Naive thymus-derived CD4-positive, alpha-beta T cell (primary cell): ENCODE measurements at places on chromosomes 3 and 15. TPM values are rescaled to one million over a fixed set of nuclear protein-coding genes. Genes with fewer than 3 reads are reported as not detected.

The SNTN gene
- not detected for polyA plus RNA-seq

The H1-8 gene
- polyA plus RNA-seq, result not detected

The BFSP2 gene
- polyA plus RNA-seq, result not detected

The RYR3 gene
- 0.10 TPM for polyA plus RNA-seq

The DHX36 gene
- 16.1 TPM for polyA plus RNA-seq

The NUP210 gene
- polyA plus RNA-seq, result 93.6 TPM

The LSAMP gene
- polyA plus RNA-seq, result not detected

The ZNF860 gene
- not detected for polyA plus RNA-seq

- peak overlapping the region; percentile 24 for H3K4me3 ChIP-seq
- peaks cover 17% of the 10 kb centered on the region for H3K4me1 ChIP-seq
- no peak overlapping the region for H3K27ac ChIP-seq
- DNase-seq, result no peak
Observed at GRCh38 chr15:38253351-38253781, 730 bp downstream of the SPRED1 start.

GRCh38 chr3:172271386-172271976 is 176.8 kb downstream of the GHSR start:
- H3K36me3 ChIP-seq, result no peaks in the 10 kb centered on the region
- no peak overlapping the region for H3K4me3 ChIP-seq

DNA sequence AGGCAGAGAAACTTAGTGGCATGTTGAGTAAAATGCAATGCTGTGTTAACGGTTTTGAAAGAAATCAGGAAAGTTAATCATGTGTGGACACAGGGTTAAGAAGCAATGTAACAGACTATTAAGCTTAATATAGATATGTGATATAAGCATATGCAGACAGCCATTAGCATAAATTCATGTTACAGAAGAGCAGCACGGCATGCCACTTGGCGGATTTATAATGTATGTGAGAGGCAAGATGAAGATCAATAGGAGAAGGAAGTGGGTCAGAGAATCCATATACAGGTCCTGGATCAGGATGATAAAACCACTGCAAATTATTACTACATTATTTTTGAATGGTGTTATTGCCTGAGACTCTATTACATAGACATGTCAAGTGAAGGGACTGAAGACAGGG is 694.3 kb downstream of the MCTP2 start:
- H3K27ac ChIP-seq, result no peak overlapping the region
- H3K36me3 ChIP-seq, result no peaks in the 10 kb centered on the region
- H3K4me3 ChIP-seq, result no peak overlapping the region
- DNase-seq, result no peak
- H3K27me3 ChIP-seq, result no peaks in the 10 kb centered on the region
- H3K4me1 ChIP-seq, result no peaks in the 10 kb centered on the region

DNA sequence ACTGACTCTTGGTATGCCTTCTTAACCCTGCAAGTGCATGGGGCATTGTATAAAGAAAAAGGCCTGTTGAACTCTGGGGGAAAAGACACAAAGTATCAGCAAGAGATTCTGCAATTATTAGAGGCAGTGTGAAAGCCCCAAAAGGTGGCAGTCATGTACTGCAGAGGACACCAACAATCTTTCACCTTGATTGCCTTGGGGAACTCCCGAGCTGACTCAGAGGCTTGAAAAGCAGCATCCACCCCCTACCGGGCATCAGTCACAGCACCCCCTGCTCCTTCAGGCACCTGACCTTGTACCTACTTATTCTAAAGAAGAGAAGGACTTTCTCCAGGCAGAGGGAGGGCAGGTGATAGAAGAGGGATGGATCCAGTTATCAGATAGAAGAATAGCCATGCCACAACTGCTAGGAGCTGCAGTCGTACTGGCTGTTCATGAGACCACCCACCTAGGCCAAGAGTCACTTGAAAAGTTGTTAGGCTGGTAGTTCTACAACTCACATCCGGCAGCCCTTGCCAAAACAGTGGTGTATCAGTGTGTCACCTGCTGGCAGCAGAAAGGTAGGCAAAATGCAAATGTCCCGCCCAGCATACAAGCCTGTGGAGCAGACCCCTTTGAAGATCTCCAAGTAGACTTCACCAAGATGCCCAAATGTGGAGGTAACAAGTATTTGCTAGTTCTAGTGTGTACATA is 241.6 kb upstream of the CNTN6 start:
- H3K27me3 ChIP-seq, result no peaks in the 10 kb centered on the region
- H3K4me1 ChIP-seq, result no peaks in the 10 kb centered on the region
- no peak overlapping the region for H3K27ac ChIP-seq
- H3K4me3 ChIP-seq, result no peak overlapping the region
- H3K36me3 ChIP-seq, result no peaks in the 10 kb centered on the region
- DNase-seq, result no peak

GRCh38 chr3:127291611-127292010 is 3.8 kb upstream of the PRR20G start:
- no peak overlapping the region for H3K27ac ChIP-seq
- H3K36me3 ChIP-seq, result no peaks in the 10 kb centered on the region
- H3K27me3 ChIP-seq, result no peaks in the 10 kb centered on the region

- H3K27me3 ChIP-seq, result no peaks in the 10 kb centered on the region
- no peaks in the 10 kb centered on the region for H3K36me3 ChIP-seq
- no peak overlapping the region for H3K4me3 ChIP-seq
- no peak for DNase-seq
- no peaks in the 10 kb centered on the region for H3K4me1 ChIP-seq
- H3K27ac ChIP-seq, result no peak overlapping the region
Observed at GRCh38 chr3:43490640-43491185, 131.1 kb downstream of the ANO10 start.

DNA sequence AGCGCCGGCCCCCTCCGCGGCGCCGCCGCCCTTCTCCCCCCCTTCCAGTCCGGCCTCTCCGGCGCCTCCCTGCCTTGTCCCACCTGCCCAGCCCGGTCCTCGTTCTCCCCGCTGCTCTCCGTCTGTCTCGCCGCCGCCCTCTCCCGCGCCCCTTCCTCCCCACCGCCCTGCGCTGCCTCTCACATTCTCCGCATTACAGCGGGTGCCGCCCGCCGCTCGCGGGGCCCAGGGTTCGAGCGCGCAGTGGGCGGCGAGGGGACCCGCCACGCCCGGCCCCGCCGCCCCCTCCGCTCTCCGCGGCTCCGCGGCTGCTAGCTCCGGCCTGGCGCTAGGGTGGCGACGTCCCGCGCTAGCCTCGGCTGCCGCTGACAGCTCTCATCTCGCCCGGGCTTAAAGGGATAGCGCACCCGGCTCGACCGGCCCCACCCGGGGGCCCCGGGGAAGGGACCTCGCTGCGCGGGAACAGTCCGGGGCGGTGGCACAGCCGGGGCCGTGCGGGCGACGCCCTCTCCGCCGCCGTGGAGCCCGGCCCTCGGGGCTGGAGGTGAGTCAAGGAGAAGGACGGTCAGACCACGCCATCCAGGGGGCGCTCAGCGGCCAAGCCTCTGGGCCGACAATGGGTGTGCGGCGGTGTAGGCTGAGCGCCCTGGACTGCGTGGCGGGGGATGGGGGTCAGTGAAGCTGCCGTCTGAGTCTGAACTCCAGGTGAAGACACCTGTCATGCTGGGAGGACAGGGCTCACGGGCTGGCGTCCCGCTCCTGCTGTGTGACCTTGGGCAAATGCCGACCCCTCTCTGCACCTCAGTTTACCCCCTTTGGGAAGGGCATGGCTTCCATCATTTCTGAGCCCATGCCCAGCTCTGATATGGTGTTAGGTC is 187.4 kb upstream of the LINGO1 start:
- no peak overlapping the region for H3K27ac ChIP-seq
- no peak overlapping the region for H3K4me3 ChIP-seq

- no peaks in the 10 kb centered on the region for H3K4me1 ChIP-seq
- H3K4me3 ChIP-seq, result no peak overlapping the region
- H3K36me3 ChIP-seq, result no peaks in the 10 kb centered on the region
- no peaks in the 10 kb centered on the region for H3K27me3 ChIP-seq
- DNase-seq, result no peak
Observed at GRCh38 chr3:67468511-67468910, 185.9 kb downstream of the SUCLG2 start.

DNA sequence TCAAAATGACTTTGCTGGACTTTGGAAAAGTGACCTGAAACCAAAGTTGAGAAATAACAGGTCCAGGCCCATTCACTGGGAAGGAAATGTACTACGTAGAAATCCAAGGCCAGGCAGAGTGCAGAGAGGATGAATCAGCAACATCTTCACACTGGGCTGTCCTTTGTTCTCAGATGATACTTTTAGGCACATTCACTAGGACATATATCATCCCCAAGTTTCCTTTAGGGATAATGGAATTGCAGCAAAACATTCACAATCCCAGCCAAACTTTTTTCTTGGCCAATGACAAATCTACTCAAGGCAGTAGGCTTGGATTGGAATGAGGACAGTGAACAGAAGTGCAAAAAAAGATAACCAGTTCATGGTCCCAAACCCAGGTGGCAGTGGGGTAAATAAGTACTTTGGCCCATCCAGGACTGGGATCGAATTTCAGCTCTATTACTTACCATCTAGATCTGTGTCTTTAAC is 75.1 kb downstream of the CLDN11 start:
- no peak overlapping the region for H3K27ac ChIP-seq
- DNase-seq, result no peak
- H3K27me3 ChIP-seq, result no peaks in the 10 kb centered on the region
- H3K4me3 ChIP-seq, result no peak overlapping the region
- no peaks in the 10 kb centered on the region for H3K36me3 ChIP-seq

DNA sequence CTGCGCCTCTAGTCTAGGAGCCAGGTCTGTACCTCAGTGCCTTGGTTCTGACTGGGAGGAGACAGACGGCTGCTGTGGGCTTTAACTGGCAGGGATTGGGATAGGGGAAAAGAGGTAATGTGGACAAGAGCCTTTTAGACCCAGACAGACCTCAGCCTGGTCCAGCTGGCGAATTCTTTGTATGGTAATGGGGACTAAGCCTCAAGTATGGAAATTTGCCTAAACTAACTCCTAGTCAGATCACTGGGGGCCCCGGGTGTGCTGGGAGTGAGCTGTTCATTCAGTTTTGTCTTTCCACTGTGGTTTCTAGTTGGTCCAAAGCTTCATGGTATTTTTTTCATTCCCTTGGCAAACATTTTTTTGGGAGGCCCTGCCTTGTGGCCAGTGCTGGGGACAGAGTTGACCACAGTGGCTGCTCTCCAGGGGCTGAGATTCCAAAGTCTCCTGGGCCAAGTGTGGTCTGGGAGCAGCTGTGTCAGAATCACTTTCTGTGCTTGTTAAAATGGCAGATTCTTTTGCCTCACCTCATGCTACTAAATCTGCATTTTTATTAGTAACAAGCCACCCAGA is 261.4 kb upstream of the C2CD4B start:
- H3K36me3 ChIP-seq, result no peaks in the 10 kb centered on the region
- no peaks in the 10 kb centered on the region for H3K27me3 ChIP-seq
- H3K27ac ChIP-seq, result no peak overlapping the region
- H3K4me1 ChIP-seq, result no peaks in the 10 kb centered on the region
- no peak overlapping the region for H3K4me3 ChIP-seq

- H3K27me3 ChIP-seq, result no peaks in the 10 kb centered on the region
- H3K4me1 ChIP-seq, result no peaks in the 10 kb centered on the region
- no peak for DNase-seq
Observed at GRCh38 chr15:83685916-83686332, 32.0 kb downstream of the ADAMTSL3 start.

GRCh38 chr15:94411846-94412245 is 180.5 kb downstream of the MCTP2 start:
- H3K27me3 ChIP-seq, result no peaks in the 10 kb centered on the region
- H3K36me3 ChIP-seq, result no peaks in the 10 kb centered on the region
- no peak for DNase-seq
- H3K27ac ChIP-seq, result no peak overlapping the region

DNA sequence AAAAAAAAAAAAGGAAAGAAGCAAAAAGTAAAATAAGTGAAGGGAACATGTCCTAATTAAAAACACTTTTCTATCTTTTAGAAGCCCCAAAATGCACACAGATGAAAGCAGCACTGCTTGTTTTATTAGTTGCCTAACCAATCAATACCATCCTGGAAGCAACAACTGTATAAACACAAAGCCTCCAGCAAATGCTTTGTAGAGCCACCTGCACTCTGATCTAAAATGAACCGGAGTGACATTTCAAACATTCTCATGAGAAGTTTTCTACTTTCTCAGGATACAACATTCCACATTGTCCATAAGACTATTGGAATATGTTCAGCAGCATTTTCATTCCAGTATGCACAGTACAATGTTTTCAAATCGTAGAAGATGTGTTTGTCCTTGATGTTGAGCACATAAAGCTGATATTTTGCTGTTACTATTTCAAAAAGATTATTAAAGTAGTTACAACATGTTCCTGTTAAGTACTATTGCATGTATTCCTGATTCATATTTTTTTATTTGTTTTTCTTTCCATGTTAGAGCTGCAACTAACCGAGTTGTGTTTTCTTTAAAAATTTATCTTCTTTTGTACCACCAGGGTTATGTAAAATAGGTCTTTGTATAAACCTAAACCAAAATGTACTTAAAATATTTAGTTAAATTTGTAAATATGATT is 50.3 kb upstream of the PLSCR5 start:
- no peaks in the 10 kb centered on the region for H3K4me1 ChIP-seq
- no peak for DNase-seq
- no peak overlapping the region for H3K4me3 ChIP-seq
- H3K27me3 ChIP-seq, result no peaks in the 10 kb centered on the region
- H3K36me3 ChIP-seq, result no peaks in the 10 kb centered on the region
- H3K27ac ChIP-seq, result no peak overlapping the region

GRCh38 chr3:138114988-138115971 is at the start of gene DZIP1L:
TSS of gene DZIP1L (minus strand) at chr3:138115608. CDS start at chr3:138103971, 11,637 bp downstream.
- no peaks in the 10 kb centered on the region for H3K27me3 ChIP-seq
- no peaks in the 10 kb centered on the region for H3K4me1 ChIP-seq
- H3K4me3 ChIP-seq, result peak within 1 kb of the TSS; percentile 47
- H3K27ac ChIP-seq, result no peak within 1 kb of the TSS
- no peaks in the 10 kb centered on the region for H3K36me3 ChIP-seq
- DNase-seq, result no peak

GRCh38 chr15:39407116-39407515 is 173.8 kb upstream of the THBS1 start:
- H3K4me3 ChIP-seq, result no peak overlapping the region
- H3K27me3 ChIP-seq, result no peaks in the 10 kb centered on the region
- H3K36me3 ChIP-seq, result no peaks in the 10 kb centered on the region
- H3K27ac ChIP-seq, result no peak overlapping the region

DNA sequence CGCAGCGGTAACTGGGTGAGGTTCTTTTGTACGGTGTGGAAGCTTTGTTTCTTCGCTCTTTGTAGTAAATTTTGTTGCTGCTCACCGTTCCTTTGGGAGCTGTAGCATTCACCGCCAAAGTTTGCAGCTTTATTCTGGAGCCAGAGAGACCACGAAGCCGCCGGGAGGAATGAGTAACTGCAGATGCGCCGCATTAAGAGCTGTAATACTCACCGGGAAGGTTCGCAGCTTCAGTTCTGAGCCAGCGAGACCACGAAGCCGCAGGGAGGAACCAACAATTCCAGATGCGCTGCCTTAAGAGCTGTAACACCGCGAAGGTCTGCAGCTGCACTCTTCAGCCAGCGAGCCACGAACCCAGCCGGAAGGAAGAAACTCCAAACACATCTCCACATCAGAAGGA is 56.0 kb upstream of the DYNC1LI1 start:
- H3K36me3 ChIP-seq, result no peaks in the 10 kb centered on the region
- no peak for DNase-seq
- H3K27ac ChIP-seq, result no peak overlapping the region
- no peaks in the 10 kb centered on the region for H3K27me3 ChIP-seq
- no peak overlapping the region for H3K4me3 ChIP-seq
